ENCODE measurements at places on chromosomes 1 and 21.

- no peak for DNase-seq
Measured at GRCh38 chr1:59494145-59494833, 197.4 kb downstream of the FGGY start.

DNA sequence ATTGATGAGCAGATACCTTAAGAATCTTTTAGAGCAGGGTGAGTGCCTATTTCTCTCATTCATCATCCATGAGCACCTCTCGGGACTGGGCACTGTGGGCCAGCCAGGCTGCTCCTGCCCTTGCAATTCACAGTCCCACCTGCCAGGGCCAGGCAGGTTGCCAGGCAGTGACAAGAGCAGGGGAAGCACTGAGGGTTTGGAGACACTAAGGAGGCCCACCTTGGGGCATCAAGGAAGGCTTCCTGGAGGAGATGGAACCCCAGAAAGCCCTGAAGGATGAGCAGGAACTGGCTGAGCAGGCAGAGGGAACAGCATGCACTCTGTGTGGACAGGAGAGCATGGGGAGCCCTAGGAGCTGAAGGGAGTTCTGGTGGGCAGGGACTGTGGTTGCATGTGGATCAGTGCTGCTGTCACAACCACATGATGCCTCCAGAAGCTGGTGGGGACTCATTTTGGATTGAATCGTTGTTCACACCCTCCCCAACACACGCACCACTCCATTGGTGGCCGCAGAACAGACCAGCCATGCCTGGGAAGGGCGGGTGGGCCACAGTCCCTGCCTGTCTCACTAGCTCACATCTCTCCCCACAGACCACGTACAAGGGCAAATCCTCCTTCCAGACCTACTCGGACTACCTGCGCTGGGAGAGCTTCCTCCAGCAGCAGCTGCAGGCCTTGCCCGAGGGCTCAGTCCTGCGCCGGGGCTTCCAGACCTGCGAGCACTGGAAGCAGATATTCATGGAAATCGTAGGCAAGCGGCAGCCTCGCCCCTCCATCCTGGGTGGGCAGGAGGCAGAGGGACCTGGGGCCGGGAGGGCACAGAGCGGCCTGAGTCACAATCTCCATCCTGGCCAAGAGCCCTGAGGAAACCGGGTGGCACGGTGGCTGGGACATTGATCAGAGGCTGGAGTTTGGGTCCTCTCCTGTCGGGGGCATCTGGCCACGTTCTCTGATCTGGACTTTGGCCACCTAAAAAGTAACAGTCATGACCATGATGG lies 55.1 kb downstream of the DISP3 start:
- no peak for DNase-seq

- DNase-seq: no peak
Measured at GRCh38 chr1:233066087-233066486, 115.7 kb downstream of the NTPCR start.

DNA sequence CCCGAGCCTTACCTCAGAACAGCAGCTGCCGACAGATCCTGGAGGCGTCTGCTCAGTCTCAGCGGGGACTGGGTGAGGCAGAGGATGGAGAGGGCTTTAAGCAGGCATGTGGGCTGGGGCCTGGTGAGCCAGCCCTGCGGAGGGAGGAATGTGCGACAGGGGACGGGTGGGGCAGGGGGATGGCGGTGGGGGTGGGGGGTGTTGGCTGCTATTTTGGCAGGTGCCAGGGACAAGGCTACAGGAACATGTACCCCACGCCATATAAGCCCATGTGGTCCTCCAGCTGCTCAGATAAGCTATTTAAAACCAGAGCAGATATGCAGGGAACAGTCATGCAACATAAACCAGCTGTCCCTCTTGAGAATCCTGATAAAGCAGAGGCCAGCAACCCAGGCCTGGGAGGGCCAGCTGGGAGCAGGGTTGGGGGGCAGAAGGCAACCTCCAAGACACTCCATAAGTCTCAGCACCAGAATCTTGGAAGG lies at the start of gene TNNT2:
TNNT2 (minus strand) TSS at position 70 of the 482 bp plus-strand sequence. CDS start 4,426 bp downstream, outside the sequence.
- DNase-seq: no peak

DNA sequence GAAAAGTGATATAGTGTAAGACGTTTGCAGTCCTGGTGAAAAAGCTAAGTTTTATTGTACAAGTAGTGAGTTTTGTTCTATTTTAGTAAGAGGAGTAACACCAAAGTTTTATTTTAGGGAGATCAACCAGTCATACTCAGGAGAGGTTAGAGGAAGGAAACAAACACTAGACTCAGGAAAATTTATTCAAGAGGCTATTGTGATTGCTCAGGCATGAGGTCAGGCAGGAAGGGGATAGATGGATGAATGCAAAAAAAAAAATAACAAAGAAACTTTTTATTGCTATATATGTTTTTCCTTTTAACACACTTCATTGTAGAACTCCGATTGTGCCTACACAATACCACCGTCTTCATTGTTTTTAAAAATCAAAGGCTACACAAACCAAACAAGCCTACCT lies 189.0 kb downstream of the LYPLAL1 start:
- no peak for DNase-seq

GRCh38 chr1:117967477-117967876 lies 37.9 kb downstream of the WDR3 start:
- DNase-seq: peak; percentile 50

DNA sequence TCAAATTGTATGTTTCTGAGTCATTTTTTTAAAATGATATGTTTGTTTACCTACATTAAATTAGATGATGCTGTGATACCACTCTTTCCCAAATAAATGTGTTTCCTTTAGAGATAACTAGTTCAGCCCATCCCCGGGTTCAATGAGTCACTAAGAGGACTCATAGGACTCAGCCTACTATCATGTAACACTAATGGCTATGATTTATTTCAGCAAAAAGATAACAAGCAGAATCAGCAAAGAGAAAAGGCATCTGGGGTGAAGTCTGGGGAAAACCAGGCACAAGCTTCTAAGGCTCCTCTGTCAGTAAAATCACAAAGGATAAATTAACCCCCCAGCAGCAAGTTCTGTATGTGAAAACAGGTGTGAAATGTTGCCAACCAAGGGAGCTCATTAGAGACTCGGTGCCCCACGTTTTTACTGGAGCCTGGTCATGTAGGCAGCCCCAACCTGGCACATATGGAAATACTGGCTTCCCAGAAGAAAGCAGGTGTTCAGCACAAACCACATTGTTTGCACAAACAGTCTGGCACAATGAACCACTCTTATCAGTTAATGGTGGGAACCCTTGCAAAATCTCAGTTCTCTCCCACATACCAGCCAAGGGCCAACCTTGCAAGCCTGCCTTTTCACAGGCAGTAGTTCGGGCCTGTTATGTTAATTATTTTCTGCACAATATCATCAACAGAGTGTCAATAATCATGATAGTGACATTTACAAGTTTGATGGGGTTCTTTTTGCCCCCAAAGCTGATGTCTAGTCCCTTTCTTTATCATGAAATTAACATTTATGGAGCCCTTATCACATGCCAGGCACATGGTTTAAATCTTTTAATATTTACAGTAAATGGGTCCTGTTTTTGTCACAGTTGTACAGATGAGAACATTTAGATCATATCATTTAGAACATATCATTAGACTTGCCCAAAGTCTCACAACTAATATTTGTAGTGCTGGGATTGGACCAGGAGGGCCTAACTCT lies 23.1 kb upstream of the CNN3 start:
- peak; percentile 73 for DNase-seq

- peak; percentile 43 for DNase-seq
Measured at GRCh38 chr1:66244429-66244828, 289.5 kb upstream of the SGIP1 start.

DNA sequence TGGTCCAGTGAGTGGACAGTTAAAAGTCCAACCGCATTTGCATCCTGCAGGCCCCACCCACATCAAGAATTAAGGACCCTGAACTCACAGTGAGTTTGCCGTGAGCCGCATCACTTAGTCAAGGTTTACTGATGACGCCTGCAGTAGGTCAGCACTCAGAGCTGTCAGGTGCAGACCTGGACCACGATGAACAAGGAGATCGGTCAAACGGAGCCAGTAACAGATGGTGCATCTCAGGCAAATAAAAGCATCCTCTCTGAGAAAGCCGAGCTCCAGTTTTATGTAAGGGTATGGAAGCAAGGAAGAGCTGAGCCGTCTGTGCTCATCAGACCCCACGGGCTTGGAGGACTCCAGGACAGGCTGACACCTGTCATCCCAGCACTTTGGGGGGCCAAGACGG lies 4.5 kb downstream of the PRDM15 start:
- no peak for DNase-seq

GRCh38 chr1:152185544-152186391 lies 26.7 kb upstream of the RPTN start:
- peak; percentile 65 for DNase-seq

- no peak for DNase-seq
Measured at GRCh38 chr1:233796146-233796783, 108.2 kb upstream of the SLC35F3 start.

GRCh38 chr21:44750675-44751025 lies 39.3 kb upstream of the TSPEAR start:
- no peak for DNase-seq

DNA sequence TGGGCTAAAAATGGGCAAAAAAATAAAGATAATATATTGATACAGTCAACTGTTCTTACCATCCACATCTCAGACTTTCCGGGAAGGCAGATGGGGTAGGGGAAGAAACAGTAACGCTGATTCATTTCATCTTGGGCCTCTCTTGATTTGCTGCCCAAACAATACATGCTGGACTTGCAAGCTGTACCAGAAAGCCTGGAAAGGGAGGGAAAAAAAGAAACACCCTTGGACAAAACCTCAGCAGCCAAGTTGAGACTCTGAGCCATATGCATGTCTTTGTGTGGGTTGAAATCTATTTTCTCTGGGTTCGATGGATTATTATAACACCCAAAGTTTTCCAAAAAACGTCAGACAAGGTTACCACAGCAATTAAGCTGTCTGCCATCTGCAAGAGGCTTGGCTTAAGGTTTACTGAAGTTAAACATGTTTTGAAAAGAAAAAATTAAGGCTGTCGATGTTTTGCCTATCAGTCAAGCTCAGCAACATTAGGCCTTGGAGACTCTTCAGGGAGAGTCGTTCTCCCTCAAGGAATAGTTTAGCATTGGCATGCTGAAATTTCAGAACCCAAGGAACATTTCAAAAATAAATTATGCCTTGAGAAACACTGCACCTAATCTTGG lies 71.2 kb downstream of the PSMG1 start:
- peak; percentile 29 for DNase-seq

DNA sequence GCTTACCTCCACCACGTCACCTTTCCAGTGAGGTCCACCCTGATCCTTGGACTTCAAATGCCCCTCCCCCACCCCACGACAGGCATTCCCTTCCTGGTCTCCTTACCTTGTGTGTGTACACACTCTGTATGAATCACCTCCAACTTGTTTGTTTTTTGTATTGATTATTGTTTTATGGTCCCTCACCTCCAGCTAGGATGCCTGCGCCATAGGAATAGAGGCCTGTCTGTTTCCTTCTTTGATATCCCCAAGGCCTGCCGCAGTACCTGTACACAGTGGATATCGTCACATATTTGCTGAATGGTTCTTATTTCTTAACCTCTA lies 219.6 kb upstream of the POU3F1 start:
- no peak for DNase-seq

DNA sequence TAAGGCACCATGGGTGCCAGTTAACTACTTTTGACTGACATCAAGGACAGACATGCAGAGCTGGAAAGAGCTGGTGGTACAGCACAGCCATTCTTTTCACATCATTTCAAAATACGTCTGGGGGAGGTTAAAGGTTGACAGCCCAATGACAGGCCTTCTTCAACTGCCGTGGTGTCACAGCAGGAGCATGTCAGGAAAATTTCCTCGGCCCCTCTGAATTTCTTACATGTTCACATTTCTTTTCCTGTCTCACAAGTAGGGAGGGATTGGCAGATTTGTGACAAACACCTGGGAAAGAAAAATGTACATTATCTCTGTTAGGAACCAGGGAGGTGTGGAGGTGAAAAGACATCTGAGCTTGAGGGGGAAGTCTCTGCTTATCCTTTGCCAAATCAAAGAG lies 279.1 kb downstream of the SPATA17 start:
- no peak for DNase-seq

GRCh38 chr21:17578162-17578561 lies 34.5 kb downstream of the BTG3 start:
- no peak for DNase-seq

- no peak for DNase-seq
Measured at GRCh38 chr1:174652569-174653280, 205.0 kb downstream of the GPR52 start.

GRCh38 chr1:223659711-223660110 lies 5.8 kb downstream of the CAPN8 start:
- DNase-seq: no peak

- DNase-seq: no peak
Measured at GRCh38 chr1:27529704-27530018, 39.7 kb upstream of the WASF2 start.

DNA sequence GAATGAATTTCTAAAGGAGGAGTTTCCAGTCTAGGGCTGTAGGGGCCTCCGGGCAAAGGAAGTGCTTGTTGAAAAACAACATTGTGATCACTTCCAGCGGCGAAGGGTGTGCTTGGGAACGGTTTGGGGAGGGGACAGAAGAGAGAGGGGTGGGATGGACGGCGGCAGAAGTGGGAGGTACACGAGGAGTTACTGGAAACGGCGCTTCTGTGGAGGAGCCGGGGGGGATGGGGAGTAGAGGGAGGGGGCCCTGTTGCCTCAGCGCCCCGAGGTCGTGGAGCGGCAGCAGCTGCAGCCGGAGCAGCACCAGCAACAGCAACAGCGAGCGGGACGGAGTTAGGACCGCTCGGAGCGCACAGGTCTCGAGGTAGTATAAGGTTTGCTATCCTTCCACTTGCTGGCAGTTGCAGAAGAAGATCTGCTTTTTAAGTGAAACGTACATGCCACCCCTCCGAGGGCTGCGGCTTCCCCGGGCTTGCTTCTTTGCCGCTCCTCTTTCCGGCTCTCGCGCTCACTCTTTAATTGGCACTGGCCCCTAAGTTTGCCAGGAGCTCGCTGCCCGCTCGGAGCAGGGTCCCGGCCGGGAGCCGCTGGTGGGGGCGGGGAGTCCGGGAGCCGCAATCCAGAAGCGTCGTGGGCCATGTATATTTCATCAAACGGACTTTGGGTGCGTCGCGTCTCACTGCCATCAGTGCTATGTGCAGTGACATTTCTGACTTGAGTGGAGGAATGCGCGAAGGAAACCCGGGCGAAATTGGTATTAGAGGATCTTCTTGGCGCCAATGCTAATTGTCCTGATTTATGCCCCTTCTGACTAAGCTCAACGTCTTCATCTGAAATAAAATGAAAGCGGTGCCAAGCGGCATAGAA lies 771 bp upstream of the NTNG1 start:
- peak; percentile 86 for DNase-seq

DNA sequence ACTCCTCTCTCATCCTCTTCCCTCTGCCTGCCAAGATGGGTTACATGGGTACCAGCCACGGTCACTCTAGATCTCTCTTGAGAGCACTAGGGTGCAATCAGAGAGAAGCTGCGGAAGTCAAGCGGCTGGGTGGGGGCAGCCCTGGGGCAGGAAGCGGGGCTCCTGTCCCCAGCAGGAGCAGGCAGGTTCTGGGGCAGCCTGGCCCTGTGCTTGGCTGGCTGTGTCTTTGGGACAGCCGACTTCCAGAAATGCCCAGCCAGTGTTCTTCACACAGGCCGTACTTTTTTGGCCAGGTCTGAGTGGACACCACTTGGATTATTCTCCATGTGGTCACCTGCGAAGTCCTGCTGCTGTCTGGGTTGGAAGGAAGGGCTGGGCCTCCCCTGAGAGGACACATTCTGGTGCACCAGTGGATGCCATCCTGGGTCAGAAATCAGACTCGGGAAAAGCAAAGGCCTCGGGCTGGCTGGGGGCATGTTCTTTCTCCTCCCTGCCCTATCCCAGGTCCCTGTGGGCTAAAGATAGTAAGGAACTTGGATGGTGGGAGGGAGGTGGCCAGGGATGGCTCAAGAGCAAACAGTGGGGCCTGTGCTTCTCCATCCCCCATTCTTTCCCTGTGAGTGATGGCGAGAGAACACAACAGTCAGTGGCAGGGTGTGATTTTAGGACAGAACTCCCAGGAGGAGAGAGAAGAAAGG lies 93.7 kb downstream of the ITPKB start:
- no peak for DNase-seq

All from fibroblast of skin of right biceps (primary cell).